AG20443 (cell line): ENCODE measurements at places on chromosomes 4 and X.

GRCh38 chr4:112377594-112378242 is 80.5 kb downstream of the ALPK1 start:
- DNase-seq, result no peak

DNA sequence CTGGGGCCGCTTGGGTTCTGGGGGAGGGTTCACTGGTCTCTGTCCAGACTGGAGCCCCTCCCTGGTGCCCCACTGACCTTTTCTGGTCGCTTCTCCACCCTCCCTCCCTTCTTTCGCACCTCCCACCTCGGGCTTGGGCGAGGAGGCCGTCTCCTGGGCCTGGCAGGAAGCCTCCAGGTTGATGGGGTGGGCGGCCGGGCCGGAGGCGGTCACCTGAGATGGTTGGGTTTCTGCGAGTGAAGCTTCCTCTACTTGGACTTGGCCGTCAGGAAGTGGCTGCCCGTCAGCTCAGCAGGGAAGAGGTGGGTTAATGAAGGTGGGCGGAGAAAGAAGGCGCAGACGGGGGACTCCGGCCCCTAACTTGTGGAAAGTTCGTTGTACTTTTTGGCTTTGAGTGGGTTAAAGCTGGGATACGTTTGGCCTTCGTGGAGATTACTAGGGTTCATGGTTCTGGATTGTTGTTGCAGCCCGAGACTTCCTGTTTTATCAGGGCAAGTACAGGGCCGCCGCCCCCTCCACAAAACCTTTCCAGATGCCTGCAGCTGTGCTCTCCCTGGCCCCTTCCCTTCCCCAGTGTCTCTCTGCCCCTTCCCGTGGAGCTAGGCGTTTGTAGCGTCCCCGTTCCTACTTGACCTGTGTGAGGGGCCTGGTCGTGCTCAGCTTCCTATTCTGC is 1.2 kb downstream of the AKAP17A start:
- peak; percentile 60 for DNase-seq

GRCh38 chr4:140168474-140168873 is 14.5 kb upstream of the MAML3 start:
- no peak for DNase-seq

DNA sequence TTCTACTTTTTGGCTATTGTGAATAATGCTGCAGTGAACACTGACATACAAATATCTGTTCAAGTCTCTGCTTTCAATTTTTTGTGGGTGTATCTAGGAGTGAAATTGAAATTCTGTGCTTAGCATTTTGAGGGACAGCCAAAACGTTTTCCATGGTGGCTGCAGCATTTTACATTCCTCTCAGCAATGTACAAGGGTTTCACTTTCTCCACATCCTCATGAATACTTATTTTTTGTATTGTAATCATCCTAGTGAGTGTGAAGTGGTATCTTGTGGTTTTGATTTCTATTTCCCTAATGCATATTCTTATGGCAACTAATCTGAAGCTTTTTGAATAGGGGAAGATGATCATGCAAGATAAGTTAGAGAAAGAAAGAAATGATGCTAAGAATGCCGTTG is 40.3 kb downstream of the HSPA4L start:
- DNase-seq, result no peak

GRCh38 chr4:23355258-23355657 is 534.6 kb downstream of the PPARGC1A start:
- no peak for DNase-seq

DNA sequence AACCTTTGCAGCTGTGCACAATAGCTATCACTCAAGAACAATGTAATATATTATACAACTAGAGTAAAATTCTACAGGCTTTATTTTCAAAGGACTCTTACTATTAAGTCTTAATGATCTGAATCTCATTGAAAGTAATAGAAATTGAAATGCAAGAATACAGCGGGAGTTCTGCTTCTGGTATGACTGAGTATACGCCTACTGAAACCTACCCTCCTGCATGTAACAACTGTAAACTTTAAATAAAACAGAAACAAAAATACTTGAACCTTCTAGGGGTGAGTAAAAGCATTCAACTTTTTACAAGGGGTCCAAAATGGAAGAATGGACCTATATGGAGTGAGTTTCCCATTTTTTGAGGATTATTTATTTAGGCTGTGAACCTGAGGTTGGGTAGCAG is 13.5 kb downstream of the DCHS2 start:
- no peak for DNase-seq

GRCh38 chr4:86934147-86934770 is 552 bp upstream of the AFF1 start:
- no peak for DNase-seq

GRCh38 chr4:61299316-61299715 is 99.2 kb downstream of the ADGRL3 start:
- DNase-seq, result no peak

- DNase-seq, result no peak
Measured at GRCh38 chr4:173056710-173057109, 111.9 kb upstream of the GALNT7 start.

DNA sequence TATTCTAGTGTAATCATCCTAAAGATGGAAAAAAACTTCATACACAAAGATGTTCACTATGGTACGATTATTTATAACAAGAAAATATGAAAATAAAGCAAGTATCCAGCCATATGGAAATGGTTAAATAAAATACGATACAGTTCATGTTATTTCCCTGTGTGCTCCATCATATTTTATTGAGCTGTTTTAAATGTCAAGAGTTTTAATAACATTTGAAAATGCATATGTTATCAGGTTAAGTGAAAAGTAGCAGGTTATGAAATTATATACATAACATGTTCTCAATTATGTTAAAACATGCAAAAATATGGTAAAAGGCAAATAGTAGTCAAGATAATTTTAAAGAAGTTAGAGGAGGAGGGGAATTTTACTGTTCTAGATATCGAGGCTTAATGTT is 192.0 kb downstream of the HNRNPD start:
- DNase-seq, result no peak

- DNase-seq, result no peak
Measured at GRCh38 chr4:16642897-16643296, 255.5 kb downstream of the LDB2 start.

DNA sequence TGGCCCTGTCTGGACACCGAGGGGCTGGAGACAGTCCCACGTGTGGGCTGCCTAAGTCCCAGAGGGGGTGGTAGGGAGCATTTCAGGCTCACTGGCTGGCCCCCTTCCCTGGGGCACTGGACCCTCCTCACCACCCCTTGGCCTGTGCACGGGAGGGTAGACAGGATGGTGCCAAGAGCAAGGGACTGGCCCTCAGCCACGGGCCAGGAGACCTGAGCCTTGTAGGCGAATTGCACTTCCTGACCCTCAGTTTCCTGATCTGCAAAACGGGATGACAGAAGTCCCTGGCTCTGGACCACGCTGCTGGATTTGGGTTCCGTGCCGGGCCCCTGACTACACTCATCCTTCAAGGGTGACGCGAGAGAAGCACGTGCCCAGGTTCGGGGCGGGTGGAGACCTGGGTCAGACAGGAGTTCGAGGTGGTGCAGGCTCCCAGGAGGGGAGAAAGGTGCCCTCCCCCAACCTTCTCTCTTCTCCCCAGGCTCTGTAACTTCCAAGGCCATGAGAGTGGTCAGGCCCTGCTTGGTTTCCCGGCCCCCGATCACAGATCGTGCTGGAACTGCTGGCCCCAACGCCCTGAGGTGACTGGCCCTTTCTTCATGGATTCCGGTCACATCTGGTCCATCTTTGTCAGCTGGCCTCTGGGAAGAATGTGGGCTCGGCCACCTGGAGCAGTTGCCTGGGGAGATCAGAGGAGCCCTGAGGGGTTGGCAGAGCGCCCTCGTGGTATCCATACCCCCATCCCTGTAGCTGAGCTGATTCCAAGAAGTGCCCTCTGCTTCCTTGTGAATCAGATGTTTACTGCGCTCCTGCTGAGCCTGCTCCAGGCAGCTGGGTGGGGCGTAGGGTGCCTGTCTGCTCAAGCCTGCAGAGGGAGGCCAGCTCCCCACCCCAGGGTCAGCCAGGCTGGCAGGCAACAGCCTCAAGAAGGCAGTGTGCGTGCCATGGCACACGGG is 3.3 kb downstream of the SH3BP2 start:
- no peak for DNase-seq
